Heart left ventricle (tissue), 16 donors: ENCODE measurements at places on chromosomes 6 and 20.
A peak's percentile ranks its signal among the peaks of the same experiment; 100 is the strongest.

DNA sequence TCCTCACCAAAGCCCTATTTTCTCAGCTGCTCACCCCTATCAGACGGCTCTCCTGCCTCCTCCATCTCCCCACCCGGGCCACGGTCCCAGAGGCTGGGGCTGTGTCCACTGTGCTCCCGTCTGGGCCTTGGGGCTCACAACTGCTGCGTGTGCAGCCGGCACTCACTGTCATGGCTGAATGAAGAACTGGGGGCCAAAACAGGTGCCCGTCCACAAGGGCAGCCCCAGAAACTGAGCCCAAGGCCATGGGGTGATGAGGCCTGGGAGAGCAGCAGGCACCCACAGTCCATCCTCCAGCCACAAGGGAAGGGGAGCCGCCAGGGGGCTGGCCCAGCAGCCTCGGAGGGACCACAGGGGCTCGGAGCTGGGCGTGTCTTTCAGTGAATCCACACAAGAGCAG lies 159.5 kb downstream of the DLL1 start:
- DNase-seq: no peak

DNA sequence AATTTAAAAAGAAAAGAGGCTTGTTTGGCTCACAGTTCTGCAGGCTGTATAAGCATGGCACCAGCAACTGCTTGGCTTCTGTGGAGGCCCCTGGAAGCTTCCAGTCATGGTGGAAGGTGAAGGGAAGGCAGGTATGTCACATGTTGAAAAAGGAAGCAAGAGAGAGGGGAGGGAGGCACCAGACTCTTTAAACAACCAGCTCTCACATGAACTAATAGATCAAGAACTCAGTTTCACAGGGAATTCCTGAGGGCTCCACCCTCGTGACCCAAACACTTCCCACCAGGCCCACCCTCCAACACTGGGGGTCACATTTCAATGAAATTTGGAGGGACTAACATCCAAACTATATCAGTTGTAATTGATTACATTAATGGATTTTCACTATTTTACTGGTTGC lies 127.9 kb upstream of the MLIP start:
- DNase-seq: no peak

- DNase-seq: no peak
Observed at GRCh38 chr6:71091167-71091566, 134.3 kb upstream of the B3GAT2 start.

- no peak for DNase-seq
Observed at GRCh38 chr20:10093087-10093591, 58.4 kb downstream of the ANKEF1 start.

GRCh38 chr6:156943166-156943565 lies 166.0 kb downstream of the ARID1B start:
- no peak for DNase-seq

- DNase-seq: no peak
Observed at GRCh38 chr20:37351689-37352607, 6.0 kb downstream of the SRC start.

DNA sequence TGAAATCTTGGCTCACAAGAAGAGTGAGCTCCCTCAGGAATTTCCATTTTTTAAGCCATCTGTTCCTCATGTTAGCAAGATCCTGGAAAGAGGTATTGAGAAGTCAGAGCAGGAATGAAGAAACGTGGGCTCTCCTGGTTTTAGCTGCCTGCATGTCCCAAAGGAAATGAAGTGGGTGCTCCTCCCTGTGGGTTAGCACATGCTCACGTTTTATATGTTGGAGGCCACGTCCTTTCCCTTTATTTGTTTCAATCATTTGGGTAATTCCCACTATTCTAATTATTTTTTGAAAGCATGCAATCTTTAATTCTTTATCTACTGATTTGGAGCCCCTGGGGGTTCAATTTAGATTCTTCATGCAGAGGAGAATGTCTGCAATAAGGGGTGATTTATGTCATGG lies 4.3 kb upstream of the MAP3K4 start:
- no peak for DNase-seq

GRCh38 chr6:138800377-138801150 lies 4.7 kb downstream of the ECT2L start:
- no peak for DNase-seq

DNA sequence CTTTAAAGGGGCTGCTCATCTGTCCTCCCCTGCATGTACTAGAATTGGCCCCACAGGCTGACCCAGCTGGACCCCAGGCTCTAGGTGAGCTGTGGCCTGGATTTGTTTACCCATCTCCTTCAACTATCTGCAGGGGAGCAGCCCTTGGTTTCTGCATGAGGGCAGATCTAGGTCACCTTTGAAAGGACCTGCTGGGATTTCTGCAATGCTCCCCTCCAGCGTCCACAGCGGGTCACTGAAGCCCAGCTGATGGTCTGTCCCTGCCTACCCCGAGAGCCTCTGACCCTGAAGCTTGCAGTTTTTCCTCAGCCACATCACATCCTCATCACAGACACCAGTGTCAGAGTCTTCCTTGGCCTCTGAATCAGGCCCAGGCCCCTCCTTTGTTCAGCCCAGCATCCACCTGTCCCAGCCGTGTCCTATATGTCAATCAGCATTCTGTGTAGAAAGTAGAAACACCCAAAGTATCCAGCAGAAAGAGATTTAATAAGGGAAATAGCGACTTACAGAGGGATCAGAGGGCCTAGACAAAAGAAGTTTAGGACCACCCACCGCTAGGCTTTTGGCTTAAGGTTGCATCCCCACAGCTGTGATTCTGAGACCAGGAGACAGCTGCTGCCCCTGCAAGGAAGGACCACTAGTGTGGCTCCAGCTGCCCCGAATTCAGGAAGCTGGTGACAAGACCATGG lies 243.1 kb downstream of the LRFN2 start:
- no peak for DNase-seq

- peak; percentile 30 for DNase-seq
Observed at GRCh38 chr20:47774131-47774777, 11.0 kb downstream of the SULF2 start.

GRCh38 chr6:166408936-166409755 lies 26.4 kb upstream of the MPC1 start:
- DNase-seq: no peak

DNA sequence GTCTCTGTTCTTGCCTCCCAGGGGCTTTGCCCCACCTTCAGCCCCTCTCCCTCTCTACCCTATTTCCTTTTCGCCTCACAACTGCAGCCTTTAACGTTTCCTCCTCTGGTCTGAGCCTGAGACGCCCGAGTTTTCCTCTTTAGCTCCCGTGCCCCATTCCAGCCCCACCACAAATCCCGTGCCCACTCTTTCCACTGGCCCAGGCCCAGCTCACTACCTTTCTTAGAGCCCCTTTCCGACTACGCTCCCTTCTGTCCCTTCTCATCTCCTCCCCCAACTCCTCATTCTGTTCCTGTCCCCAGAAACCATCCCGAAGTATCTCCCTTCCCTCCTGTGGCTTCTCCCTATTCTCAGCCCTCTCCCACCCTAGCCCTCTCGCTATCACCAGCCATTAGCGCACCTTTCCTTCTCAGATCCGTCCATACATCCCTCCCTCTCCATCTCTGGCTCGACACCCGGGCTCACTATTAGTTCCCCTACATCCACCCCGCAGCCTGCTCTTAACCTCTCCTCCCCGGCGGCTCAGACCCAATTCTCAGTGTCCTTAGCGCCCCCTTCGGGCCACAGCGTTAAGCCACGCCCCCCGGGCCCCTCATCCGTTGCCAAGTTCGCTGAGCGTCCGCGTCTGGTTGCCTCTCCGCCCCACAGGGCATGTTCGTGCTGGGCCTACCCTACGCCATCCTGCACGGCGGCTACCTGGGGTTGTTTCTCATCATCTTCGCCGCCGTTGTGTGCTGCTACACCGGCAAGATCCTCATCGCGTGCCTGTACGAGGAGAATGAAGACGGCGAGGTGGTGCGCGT lies 2.7 kb downstream of the SLC32A1 start:
- DNase-seq: no peak

DNA sequence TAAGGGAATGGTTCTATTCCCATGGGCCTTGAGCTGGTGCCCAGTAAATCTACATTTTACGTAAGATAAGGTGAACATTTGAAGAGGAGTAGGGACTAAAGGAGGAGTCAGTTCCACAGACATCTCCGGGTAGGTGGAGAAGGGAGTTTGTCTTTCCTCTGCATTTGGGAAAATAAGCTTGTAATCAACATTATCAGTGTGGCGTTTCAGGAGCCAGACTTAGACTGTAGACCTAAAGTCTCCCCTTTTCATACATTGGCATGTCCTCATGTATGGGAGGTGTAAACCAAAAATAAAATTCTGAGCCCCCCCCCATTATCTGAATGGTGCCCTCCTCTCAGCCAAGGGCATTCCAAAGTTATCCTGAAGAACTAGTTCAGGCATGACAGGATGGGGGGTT lies 40.2 kb downstream of the NINL start:
- no peak for DNase-seq

- peak; percentile 41 for DNase-seq
Observed at GRCh38 chr6:24910331-24910960, 25.3 kb downstream of the RIPOR2 start.

GRCh38 chr6:65189236-65189881 lies 517.7 kb downstream of the EYS start:
- no peak for DNase-seq

DNA sequence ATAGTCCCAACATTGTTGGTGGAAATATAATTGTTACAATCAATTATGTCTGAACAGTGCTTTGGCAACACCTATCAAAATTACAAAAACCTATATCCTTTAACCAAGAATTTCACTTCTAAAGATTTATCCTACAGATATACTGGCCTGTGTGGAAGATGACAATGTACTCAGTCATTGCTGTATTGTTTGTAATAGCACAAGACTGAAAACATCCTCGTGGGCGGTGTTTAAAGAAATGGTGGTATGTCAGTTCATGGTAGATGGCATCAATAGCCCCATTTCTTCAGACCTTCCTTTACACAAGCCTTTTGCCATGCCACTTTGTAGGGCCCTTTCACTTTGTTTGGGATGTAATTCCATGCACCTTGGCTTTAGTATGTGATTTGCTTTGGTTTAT lies 9.8 kb upstream of the TPBG start:
- DNase-seq: no peak

DNA sequence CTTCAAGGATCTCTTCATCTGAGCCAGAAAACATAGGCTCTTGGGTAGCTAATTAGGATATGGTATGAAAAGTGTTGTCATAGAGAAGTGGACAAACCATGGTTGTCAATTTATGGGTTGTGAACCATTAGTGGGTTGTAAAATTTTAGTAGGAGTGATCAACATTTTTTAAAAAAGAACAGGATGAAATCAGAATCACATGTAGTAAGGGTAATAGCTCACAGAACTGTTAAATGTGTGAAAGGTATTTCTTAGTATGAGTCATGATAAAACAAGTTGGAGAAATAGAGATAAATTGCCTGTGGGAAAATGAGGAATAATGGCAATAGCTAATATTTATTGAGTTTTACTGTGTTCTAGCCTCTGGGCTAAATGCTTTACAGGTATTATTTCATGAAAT lies 113.4 kb downstream of the MAP3K4 start:
- no peak for DNase-seq

- DNase-seq: no peak
Observed at GRCh38 chr20:9019833-9020232, 49.1 kb upstream of the PLCB4 start.

DNA sequence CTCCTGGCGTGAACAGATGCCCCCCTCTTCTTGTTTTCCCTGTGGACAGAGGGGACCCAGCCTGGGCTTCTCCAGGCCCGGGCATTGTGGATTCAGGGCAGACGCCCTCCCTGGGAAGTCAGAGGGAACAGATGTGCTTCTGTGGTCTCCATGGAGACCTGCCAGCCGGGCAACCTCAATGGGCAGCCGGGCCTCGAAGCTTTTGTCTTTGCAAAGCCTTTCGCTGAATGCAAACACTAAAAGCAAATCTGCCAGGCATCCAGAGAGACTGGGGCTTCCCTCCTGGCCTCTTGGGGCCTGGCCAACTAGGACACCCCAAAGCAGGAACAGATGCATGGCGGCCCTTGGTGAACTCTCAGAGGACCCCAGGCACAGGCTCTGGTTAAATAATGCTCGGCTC lies 370.0 kb upstream of the SULF2 start:
- DNase-seq: no peak

DNA sequence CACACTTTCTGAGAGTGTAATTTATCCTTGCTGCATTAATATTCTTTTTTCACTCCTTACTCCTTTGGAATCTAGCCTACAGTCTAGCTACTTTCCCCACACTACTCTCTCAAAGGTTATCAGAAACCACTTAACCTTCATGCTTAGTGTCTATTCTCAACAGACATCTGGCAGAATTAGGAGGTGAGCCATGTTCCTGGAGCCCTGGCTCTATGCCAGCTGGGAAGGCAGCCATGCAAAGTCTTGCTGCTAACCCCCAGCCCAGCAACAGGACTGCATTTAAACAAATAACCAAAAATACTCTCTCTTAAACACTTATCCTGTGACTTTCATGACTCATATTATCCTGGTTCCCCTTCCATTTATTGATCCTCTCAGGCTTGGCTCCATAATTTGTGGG lies 260.2 kb downstream of the BCKDHB start:
- DNase-seq: peak; percentile 79
